Cardiac fibroblast (primary cell): ENCODE measurements at places on chromosomes 6 and 20.
A peak's percentile ranks its signal among the peaks of the same experiment; 100 is the strongest.

DNA sequence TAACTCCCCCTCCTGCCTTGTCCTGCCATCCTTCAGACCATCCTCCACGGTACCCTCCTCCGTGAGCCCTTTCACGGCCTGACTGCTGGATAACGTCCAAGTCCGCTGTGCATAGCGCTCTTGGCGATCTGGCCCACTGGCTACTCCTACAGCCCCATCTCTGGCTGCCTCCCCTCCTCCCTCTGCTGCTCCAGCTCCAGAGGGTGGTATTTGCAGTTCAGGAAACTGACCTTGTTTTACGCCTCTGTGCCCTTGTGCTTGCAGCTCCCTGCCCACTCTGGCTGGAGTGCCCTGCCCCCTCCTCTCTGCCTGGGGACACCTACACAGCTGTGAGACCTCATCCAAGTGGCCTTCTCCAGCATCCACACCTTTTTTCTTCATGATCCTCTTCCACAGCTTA, 6.5 kb upstream of the RREB1 start:
- no peak for DNase-seq

GRCh38 chr6:151070631-151071051, 169.1 kb upstream of the AKAP12 start:
- DNase-seq = peak; percentile 62

DNA sequence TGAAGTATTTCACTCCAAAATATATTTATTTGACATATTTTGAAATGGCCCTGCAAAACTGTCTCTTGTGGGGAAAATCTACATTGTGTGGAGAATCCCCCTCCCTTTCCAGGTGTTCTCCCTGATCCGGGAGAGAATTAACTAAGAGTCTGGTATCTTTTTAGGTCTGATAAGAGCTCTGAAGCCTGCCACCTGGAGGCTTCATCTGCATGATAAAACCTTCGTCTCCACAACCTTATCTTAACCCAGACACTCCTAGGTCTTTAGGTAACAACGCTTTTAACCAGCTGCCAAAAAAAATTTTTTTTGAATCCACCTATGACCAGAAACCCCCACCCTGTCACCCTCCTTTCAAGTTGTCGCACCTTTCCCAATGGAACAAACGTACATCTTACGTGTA, 43.0 kb downstream of the FAM184A start:
- no peak for DNase-seq

- no peak for DNase-seq
Measured at GRCh38 chr20:42018979-42019378, 400.8 kb upstream of the CHD6 start.

DNA sequence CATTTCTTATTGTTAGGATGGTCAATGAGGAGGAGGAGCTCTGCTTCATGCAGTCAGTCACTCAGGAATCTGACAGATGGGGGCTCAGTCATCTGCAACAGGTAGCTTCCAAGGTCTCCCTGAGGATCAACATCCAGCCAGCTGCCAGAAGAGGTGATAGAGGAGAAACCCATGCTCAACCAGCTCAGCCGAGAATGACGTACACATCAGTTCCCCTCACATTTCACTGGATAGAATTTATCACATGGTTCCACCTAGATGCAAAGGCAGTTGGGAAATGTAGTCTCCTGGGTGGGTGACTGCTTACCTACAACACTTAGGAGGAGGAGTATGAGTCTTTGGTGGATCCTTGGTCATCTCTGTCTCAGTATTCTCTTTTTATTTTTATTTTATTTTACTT, 144.5 kb downstream of the CEBPB start:
- peak; percentile 42 for DNase-seq

- DNase-seq = no peak
Measured at GRCh38 chr20:23356203-23356602, 5.6 kb downstream of the NXT1 start.

DNA sequence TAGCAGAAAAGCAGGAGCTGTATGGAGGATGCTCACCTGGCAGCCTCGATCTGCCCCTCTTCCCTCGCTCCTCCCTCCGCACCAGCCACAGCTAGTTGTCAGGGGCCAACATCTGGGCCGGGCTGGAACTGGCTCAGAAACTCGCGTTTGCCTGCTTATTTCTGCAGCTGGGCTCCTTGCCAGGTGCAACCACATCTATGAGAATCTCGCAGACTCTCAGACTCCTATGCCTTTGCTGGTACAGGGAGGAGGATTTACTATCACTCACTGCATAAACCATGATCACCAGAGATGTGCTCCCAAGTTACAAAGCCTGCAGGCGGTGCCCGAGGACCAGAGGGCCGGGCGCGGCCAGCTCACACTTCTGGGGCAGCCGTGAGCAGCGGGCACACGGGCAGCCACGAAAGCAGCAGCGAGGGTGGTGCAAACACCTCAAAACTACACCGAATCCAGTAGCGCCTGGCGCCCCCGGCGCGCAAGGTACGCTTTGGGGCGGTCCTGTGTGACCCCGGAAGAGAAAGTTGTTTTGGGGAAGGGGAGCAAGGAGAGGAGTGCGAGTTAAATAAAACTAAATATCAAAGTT, 577 bp upstream of the LRRC1 start:
- DNase-seq = peak; percentile 87

GRCh38 chr6:3546121-3546520, 89.3 kb upstream of the SLC22A23 start:
- DNase-seq = no peak

DNA sequence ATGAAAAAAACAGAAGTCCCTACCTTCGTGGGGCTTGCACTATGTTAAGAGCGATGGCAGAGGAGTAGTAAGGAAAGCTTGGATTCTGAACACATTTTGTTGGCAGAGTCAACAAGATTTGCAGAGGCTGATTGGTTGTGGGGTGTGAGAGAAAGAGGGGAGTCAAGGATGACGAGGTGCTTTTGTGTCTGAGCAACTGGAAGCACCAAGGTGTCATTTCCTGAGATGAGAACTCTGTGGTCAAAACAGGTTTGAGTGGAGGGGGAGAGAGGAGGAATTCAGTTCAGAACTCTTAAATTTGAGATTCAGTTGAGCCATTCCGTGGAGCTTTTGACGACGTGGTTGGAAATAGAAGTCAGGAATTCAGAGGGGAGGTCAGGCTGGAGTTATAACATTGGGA, 3.5 kb downstream of the OCSTAMP start:
- DNase-seq = no peak

GRCh38 chr6:130019326-130020072, 1.1 kb downstream of the L3MBTL3 start:
- DNase-seq = peak; percentile 44

DNA sequence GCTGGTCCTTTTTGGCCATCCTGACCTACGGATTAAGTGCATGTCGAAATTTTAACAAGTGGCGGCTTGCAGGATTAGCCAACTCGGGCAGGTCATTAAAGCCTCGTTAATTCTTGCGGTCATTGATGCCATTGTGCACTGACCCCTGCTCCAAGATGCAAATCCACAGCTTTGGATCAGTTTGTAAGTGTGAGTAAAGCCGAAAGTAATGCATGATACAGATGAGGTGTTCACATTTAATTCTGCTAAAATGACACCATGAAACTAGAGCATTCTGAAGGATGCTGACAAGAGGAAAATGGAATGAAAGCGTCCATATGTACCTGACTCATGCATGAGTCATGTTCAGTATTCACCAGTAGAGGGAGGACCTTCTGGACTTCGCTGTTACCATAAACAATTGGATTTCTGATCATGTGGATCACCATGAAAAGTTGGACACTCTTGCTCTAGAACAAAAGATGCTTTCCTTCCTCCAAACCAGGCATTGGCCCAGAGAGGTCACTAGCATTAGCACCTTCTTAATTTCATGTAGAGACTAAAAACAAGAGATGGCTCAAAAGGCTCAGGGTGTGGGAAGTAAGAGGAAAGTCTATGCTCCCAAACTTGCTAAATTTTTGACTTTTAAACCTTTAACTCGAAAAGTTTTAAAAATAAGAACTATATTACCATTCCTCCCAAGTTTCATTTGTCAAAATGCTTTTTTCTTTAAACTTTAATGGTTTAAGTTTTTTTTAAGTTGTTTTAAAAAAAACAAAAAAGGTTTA, 48.0 kb downstream of the MUC22 start:
- DNase-seq = peak; percentile 96
